ENCODE measurements at places on chromosomes 3 and 15. TPM values are rescaled to one million over a fixed set of nuclear protein-coding genes. Genes with fewer than 3 reads are reported as not detected.
A peak's percentile ranks its signal among the peaks of the same experiment; 100 is the strongest.

DNA sequence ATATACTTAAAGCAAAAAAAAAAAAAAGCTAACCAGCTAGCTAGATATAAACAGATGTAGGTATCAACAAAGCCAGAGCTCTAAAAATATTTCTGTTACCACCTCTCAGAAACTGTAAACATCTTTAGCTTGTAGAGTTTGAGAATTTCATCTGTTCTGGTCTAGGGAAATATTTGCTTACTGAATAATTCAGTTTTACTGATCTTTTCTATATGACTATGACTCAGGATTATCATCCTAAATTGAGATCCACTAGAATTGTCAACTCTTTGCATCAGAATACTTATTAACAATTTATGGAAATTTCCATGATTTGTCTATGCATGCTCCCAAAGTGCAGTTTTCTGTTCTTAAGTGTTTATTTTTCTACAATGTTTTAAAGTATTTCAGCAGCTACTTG, 517.3 kb downstream of the DIPK2A start:
- H3K4me3 ChIP-seq, result no peak overlapping the region
- no peaks in the 10 kb centered on the region for H3K36me3 ChIP-seq
- DNase-seq, result no peak

The GPR87 gene
- total RNA-seq, result 0.29 TPM

- H3K4me1 ChIP-seq, result no peaks in the 10 kb centered on the region
- H3K36me3 ChIP-seq, result no peaks in the 10 kb centered on the region
- H3K4me3 ChIP-seq, result no peak overlapping the region
- H3K27ac ChIP-seq, result no peak overlapping the region
- no peak for DNase-seq
- H3K27me3 ChIP-seq, result peaks cover 16% of the 10 kb centered on the region
Measured at GRCh38 chr3:10833855-10834414, 17.9 kb downstream of the SLC6A11 start.

DNA sequence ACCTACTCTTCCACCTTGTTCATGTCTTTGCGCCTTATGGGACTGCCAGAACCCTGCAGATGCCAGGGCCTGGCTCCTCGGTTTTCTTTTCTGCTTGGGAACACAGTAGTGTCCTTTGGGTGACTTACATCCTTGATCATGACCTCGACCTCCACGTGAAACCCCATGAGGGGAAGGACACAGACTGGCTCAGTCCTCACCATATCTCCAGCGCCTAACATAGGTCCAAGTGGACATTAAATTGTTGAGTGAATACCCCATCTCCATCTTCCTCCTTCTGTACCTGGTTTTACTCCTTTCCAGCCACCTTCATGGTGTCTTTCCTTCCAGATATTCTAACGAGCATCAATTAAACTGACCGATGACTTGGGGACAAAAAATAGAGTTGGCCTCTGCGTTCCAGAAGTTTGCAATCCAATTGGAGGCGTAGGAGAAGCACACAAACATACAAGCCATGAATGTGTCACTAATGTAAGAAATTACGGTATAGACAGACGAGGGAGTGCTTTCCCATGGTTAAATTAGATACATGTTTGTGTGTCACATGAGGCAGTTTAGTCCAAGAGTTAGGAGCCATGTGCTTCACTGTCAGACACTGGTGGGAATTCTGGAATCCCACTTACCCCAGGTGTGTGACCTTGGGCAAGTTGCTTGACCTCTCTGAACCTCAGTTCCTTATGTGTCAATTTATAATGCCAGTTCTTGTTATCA, 907 bp upstream of the HERC1 start:
- peak overlapping the region; percentile 82 for H3K4me3 ChIP-seq
- H3K27ac ChIP-seq, result no peak overlapping the region
- peaks cover 8% of the 10 kb centered on the region for H3K36me3 ChIP-seq
- H3K4me1 ChIP-seq, result peaks cover 11% of the 10 kb centered on the region
- DNase-seq, result no peak

DNA sequence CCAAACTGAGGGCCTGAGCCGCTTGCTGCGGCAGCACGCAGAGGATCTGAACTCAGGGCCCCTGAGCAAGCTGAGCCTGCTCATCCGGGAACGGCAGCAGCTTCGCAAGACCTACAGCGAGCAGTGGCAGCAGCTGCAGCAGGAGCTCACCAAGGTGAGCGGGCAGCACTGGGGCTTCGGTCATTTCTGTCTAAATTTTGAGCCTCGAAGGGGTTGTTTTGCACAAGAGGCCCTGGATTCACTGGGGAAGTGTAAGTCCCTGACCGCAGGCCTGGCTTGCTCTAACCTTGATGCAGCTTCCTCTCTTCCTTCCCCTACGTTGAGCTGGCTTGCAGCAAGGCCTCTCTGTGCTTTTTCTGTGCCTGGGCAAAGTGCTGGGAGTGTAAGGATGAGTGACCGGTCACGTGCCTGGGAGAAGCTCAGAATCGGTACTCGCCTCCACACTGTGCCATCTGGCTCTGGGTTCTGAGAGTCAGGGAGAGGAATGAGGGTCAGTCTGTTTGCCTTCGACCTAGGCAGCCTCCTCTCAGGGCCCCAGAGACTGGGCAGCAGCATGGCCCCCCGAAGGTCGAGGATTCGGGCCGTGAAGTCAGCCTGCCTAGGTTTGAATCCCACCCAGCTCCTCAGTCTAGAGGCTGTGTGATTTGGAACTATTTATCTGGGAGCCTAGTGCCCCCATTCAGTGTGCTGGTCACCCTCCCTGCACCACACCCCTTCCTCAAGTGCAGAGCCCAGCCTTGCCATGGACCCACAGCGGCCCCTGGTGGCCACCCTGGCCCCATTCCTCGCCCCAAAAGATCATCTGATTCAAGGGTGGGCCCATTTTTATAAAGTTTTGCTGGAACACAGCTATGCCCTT, 1.4 kb downstream of the FES start:
- no peak overlapping the region for H3K4me3 ChIP-seq
- H3K4me1 ChIP-seq, result peaks cover 10% of the 10 kb centered on the region
- no peak overlapping the region for H3K27ac ChIP-seq
- peak; percentile 75 for DNase-seq

The CADPS gene
- not detected for total RNA-seq

DNA sequence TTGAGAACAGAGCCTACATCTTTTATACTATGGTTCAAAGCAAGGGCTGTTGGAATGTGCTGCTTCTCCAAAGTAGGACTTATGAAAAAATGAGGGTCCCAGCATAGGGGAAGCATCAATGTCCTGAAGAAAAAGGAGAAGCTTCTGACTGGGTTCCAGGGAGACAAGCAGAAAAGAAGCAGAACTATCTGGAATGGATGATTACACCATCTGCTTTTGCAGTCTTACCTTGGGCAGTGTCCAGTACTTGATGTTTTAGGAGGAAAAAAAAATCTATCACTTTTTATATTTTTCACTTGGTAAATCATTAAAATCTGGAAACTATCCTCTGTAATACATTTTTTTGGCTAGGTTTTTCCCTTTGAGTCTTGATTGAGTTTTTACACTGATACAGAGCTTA, 57.9 kb upstream of the DPH6 start:
- no peak for DNase-seq
- no peak overlapping the region for H3K4me3 ChIP-seq
- H3K36me3 ChIP-seq, result no peaks in the 10 kb centered on the region
- no peaks in the 10 kb centered on the region for H3K27me3 ChIP-seq
- no peak overlapping the region for H3K27ac ChIP-seq

GRCh38 chr3:100963041-100963440, 30.2 kb downstream of the ABI3BP start:
- no peaks in the 10 kb centered on the region for H3K36me3 ChIP-seq
- no peak overlapping the region for H3K4me3 ChIP-seq
- no peak overlapping the region for H3K27ac ChIP-seq
- DNase-seq, result no peak
- no peaks in the 10 kb centered on the region for H3K27me3 ChIP-seq
- H3K4me1 ChIP-seq, result no peaks in the 10 kb centered on the region

GRCh38 chr3:130850044-130850797, 43.7 kb upstream of the ATP2C1 start:
- peak; percentile 57 for DNase-seq
- no peaks in the 10 kb centered on the region for H3K36me3 ChIP-seq
- H3K27me3 ChIP-seq, result no peaks in the 10 kb centered on the region
- H3K27ac ChIP-seq, result peak overlapping the region; percentile 83
- H3K4me3 ChIP-seq, result peak overlapping the region; percentile 26

- no peaks in the 10 kb centered on the region for H3K36me3 ChIP-seq
- H3K27me3 ChIP-seq, result 0 out of 2 replicates have a peak, but pooled peaks cover 3% of the 10 kb centered on the region
- no peak for DNase-seq
Measured at GRCh38 chr15:70337277-70338186, 239.8 kb upstream of the TLE3 start.

The ACOX2 gene
- total RNA-seq, result 0.41 TPM

The SPTBN5 gene
- 0.34 TPM for total RNA-seq

The CIB2 gene
- total RNA-seq, result 3.8 TPM

GRCh38 chr15:31271711-31272557, 54.7 kb upstream of the KLF13 start:
- H3K36me3 ChIP-seq, result no peaks in the 10 kb centered on the region
- DNase-seq, result no peak
- H3K4me3 ChIP-seq, result no peak overlapping the region
- no peaks in the 10 kb centered on the region for H3K27me3 ChIP-seq
- no peak overlapping the region for H3K27ac ChIP-seq
- peaks cover 4% of the 10 kb centered on the region for H3K4me1 ChIP-seq

- no peaks in the 10 kb centered on the region for H3K27me3 ChIP-seq
- H3K4me1 ChIP-seq, result peaks cover 58% of the 10 kb centered on the region
- DNase-seq, result peak; percentile 84
- H3K27ac ChIP-seq, result peak overlapping the region; percentile 40
Measured at GRCh38 chr15:74422652-74423430, 10.9 kb downstream of the SEMA7A start.

The TMC3 gene
- total RNA-seq, result not detected

The RBP2 gene
- total RNA-seq, result not detected

GRCh38 chr3:27632431-27633223, 89.5 kb downstream of the EOMES start:
- DNase-seq, result peak; percentile 52
- H3K27ac ChIP-seq, result peak overlapping the region; percentile 73
- H3K36me3 ChIP-seq, result no peaks in the 10 kb centered on the region
- H3K4me1 ChIP-seq, result peaks cover 39% of the 10 kb centered on the region
- H3K27me3 ChIP-seq, result no peaks in the 10 kb centered on the region
- H3K4me3 ChIP-seq, result peak overlapping the region; percentile 59

DNA sequence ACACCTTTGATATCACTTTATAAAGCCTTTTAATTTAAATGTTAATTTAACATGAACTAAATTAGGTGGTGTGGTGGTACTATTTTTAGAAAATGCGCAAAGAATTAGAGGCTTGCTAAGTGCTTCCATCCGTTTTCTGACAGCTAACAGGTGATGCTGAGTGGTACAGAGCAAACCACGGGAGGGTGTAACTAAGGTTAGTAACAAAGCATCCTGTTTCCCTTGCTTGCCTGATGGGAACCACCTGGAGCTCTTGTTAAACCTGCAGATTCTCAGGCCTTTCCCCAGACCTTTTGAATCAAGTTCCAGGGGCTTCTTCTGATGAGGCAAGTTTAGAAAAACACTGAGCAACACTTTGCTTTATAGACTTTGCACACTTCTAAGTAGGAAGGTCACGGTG, 101.0 kb downstream of the ATG7 start:
- no peak overlapping the region for H3K4me3 ChIP-seq
- no peak overlapping the region for H3K27ac ChIP-seq
- peaks cover 8% of the 10 kb centered on the region for H3K36me3 ChIP-seq
- H3K4me1 ChIP-seq, result no peaks in the 10 kb centered on the region
- no peak for DNase-seq

DNA sequence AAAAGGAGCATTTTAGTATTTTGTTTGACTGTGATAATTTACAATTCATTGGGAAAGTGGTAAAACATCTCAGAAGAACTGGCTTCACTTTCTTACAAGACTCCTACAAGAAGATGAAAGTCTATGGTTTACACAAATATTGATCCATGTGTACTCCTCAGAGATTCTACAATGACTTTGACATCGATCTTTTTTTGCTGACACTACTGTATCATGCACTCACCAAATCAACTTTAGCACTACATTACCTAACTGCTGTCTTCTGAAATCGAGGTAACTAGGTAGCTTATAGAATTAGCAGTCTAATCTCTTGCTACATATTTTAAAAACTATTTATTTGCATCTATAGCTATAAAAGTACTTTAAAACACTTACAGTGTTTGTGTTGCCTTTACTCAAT, 757.6 kb downstream of the TBL1XR1 start:
- H3K36me3 ChIP-seq, result no peaks in the 10 kb centered on the region
- DNase-seq, result no peak
- no peaks in the 10 kb centered on the region for H3K4me1 ChIP-seq
- H3K27ac ChIP-seq, result no peak overlapping the region

- H3K27me3 ChIP-seq, result no peaks in the 10 kb centered on the region
- peak overlapping the region; percentile 28 for H3K27ac ChIP-seq
- H3K4me3 ChIP-seq, result no peak overlapping the region
- H3K4me1 ChIP-seq, result peaks cover 30% of the 10 kb centered on the region
- peak; percentile 58 for DNase-seq
Measured at GRCh38 chr3:14203521-14204079, 25.0 kb downstream of the LSM3 start.

DNA sequence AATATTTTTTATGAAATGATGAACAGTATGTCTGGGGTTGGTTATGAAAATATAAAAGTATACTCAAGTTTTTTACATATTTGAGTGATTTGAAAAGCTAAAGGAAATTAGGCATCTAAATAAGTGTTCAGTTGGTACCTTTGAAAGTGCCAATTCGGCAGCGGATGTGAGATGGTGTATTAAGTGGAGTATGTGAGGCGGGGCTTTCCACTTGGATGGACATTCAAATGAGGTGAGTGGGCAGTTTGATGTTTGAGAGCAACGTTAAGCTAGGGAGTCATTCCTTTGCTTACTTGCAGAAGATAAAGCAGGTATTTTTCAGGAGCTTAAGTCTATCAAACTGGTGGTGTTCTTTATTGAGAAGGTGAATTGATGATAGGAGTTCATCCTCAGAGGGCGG, 189.0 kb upstream of the GOLIM4 start:
- no peak for DNase-seq
- no peaks in the 10 kb centered on the region for H3K36me3 ChIP-seq
- H3K4me1 ChIP-seq, result no peaks in the 10 kb centered on the region
- no peak overlapping the region for H3K4me3 ChIP-seq
- no peak overlapping the region for H3K27ac ChIP-seq
- H3K27me3 ChIP-seq, result no peaks in the 10 kb centered on the region

The SEMA3G gene
- total RNA-seq, result 0.13 TPM

The P2RY12 gene
- total RNA-seq, result not detected

DNA sequence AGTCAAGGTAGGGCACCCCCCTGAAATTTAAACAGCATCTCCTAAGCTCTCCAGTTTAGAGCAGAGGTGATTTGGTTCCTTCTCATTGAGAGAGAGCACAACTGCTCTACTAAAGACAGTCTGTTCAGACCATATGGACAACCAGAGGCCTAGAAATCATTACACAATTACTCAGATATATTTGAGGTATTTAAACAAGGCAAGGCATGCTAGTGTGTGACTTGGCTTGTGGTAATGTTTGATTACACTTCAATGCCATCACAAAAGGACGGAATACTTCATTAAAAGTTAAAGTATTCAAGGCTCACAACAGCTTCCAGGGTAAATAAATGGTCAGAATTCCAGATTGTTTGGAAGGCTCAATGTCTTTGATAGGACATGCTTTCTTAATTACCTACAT, 110.2 kb downstream of the LRTM1 start:
- no peaks in the 10 kb centered on the region for H3K36me3 ChIP-seq
- peak overlapping the region; percentile 56 for H3K27ac ChIP-seq
- H3K27me3 ChIP-seq, result no peaks in the 10 kb centered on the region
- DNase-seq, result peak; percentile 35
- peaks cover 9% of the 10 kb centered on the region for H3K4me1 ChIP-seq
- no peak overlapping the region for H3K4me3 ChIP-seq

- no peak overlapping the region for H3K27ac ChIP-seq
- H3K4me1 ChIP-seq, result peaks cover 20% of the 10 kb centered on the region
Measured at GRCh38 chr3:111721747-111722146, 126.6 kb upstream of the ZBED2 start.

- no peak overlapping the region for H3K4me3 ChIP-seq
- H3K36me3 ChIP-seq, result no peaks in the 10 kb centered on the region
- no peaks in the 10 kb centered on the region for H3K4me1 ChIP-seq
- no peak overlapping the region for H3K27ac ChIP-seq
- no peak for DNase-seq
Measured at GRCh38 chr3:173589116-173589515, 191.6 kb downstream of the NLGN1 start.

The EPHB3 gene
- 2.9 TPM for total RNA-seq
